ENCODE measurements at places on chromosomes 12 and 14.

- DNase-seq: no peak
Observed at GRCh38 chr12:109739747-109740693, 26.4 kb downstream of the FAM222A start.

DNA sequence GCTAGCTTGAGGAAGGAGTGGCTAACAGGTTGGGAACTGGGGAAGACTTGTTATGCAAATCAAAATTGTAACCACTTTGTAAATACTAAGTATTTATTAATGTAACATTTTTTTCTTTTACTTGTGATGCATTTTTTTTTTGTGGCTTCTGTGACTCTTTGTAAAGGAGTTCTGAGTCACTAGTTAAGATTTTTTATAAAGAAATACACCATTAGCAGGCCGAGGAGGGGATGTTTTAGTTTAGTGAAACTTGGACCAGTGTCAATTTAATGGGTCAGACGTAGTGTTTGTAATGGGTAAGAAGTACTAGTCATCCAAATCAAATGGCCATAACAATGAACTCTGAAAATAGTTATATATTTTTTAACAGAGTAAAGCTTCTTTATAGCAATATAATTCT, 43.1 kb downstream of the AKAP6 start:
- DNase-seq: no peak

DNA sequence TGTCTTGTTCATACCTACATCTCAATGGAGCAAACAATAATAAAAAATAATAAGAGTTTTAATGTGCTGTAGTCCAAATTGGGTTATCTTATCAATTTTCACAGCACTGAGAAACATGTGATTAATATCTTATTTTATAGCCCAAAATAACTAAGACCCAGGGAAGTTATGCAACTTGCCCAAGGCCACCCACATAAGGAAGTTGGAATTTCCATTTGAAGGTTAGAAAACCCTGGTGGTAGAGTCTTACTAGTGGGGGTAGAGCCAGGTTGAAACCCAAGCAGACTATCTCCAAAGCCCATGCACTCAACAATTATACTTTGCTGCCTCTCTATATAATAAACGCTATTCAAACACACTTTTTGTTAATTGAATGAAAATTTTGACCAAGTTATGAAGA, 270.0 kb upstream of the CAND1 start:
- no peak for DNase-seq

GRCh38 chr12:11987901-11988300, 82.8 kb upstream of the BCL2L14 start:
- no peak for DNase-seq

- no peak for DNase-seq
Observed at GRCh38 chr14:67562776-67563150, 29.7 kb downstream of the PLEKHH1 start.

DNA sequence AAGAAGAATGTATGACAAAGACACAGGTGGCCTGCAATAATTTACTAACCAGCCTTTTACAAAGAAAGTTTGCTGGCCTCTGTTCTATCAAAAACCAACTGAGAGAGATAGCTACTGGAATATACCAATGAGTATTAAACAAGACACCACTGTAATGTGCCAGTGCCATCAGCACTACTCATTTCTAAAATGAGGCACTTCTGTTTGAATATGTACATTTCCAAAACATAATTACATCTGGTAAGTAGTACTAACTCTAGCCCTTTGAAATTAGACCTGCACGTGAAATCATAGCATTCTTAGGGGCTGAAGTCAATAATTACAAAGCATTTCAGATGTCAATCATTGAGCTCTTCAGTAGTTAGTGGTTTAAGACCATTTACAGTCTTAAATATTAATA, 6.9 kb upstream of the SYCP3 start:
- no peak for DNase-seq

DNA sequence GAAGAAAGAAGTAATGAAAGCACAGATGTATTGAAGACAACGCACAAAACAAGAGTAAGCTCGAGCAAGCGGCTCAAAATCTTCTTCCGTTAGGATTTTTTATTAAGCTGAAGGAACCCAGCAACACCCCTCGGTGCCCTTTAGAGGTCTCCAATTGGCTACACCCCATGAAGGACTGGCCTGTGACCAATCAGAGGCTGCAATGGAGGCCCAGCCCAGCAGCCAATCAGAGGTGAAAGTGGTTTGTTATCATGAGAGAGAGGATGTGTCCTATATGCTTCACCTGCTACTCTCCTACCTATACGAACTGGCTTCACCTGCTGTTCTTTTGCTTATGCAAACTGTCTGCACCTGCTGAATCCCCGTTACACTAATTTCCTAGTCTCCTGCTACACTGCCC, 358.8 kb downstream of the C12orf50 start:
- DNase-seq: no peak

GRCh38 chr12:26011099-26011498, 52.6 kb downstream of the RASSF8 start:
- DNase-seq: no peak

DNA sequence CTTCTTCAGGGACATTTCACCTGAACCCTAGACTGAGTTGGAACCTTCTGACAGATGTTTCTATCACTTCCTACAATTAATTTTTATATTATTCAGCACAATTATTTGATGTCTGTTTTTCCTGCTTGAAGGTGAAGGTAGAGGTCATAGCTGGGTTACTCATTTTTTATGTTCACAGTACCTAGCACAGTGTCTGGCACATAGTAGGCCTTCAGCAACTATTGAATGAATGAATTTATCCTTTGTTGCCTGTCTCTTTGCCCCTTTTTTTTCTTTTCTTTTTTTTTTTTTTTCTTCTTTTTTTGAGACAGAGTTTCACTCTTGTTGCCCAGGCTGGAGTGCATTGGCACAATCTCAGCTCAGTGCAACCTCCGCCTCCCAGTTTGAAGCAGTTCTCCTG, 29.5 kb upstream of the FAM177A1 start:
- no peak for DNase-seq

DNA sequence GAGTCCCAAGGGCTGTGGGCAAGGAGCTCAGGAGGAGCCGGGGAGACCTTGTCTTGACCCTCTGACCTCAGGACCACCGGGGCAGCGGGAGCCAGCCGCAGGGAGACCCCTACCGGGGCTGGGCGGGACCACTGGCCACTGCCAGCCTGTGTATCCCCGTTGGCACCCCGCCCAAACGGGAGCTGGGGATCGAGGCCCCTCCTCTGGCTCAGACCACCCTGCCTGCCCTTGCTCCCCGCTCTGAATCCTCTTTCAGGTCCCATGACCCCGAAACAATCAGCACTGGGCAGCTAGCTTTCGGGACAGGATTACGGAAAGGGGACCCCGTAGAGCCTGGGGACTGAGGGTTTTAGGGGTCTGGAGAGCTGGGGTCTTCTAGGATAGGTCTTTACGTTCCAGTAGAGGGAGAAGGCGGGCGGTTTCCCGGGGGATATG, 1.3 kb downstream of the GLI1 start:
- no peak for DNase-seq

GRCh38 chr14:98957211-98958047, 314.6 kb downstream of the BCL11B start:
- DNase-seq: no peak

DNA sequence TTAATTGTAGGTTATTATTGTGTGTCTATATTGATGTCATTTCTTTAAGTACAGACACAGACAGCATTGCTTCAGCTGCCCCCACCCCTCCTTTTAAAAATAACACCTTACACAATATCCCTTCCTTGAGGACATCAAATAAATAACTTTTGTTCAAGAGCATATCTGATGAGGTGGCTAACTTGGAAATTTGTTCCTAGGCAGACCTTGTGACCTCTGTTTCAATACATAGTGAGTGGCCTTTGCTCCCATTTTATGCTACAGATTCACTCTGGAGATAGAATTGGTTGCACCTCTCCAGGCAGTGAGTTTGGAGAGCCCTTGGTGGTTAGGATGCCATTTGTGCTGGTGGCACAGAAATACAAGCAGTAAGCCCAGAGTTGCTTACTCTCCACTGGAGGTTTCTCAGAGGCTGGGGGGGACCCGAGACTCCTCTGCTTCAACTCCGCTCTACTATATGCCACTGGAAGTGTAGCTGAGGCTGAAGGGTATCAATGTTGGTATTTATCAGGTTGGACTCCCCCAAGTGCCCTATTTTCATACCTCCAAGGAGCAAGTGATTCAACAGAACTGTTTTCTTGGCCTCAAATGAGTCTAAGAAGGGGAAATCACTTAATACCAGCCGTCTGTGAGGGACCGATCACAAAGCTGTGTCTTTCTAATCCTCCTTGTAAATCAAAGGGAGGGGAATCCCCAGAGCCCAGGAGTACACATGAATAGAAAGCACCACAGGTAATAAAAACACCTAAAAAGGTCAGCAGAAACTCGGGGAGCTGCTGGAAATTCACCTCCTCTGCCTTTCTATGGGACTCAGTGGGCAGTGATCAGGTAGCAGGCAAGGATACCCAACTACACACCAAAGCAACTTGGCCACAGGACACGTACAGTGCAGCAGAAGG, 463.1 kb downstream of the RAD51B start:
- DNase-seq: no peak

GRCh38 chr12:45217846-45218245, 2.0 kb downstream of the ANO6 start:
- DNase-seq: no peak

DNA sequence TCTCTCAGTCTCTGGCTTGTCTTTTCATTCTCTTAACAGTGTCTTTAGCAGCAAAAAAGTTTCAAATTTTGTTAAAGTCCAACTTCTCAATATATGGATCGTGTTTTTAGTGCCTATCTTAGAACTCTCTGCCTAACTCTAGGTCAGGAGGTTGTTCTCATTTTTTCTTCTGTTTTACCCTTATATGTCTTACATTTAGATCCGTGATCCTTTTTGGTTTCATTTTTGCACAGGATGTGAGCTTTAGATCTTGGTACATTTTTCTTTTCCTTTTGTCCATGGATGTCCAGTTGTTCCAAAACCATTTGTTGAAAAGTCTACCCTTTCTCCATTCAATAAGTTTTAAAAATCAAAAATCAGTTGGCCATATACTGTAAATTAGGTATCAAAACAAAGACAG, 6.8 kb downstream of the VRK1 start:
- no peak for DNase-seq

GRCh38 chr14:33781236-33781635, 169.6 kb downstream of the EGLN3 start:
- DNase-seq: no peak

GRCh38 chr12:83865431-83865830, 1047.2 kb downstream of the SLC6A15 start:
- no peak for DNase-seq

- no peak for DNase-seq
Observed at GRCh38 chr12:3271639-3272038, 194.5 kb downstream of the TSPAN9 start.

GRCh38 chr12:40002178-40003169, 103.4 kb downstream of the SLC2A13 start:
- DNase-seq: no peak

- peak; percentile 33 for DNase-seq
Observed at GRCh38 chr12:47741340-47741703, 16.0 kb upstream of the ENDOU start.

DNA sequence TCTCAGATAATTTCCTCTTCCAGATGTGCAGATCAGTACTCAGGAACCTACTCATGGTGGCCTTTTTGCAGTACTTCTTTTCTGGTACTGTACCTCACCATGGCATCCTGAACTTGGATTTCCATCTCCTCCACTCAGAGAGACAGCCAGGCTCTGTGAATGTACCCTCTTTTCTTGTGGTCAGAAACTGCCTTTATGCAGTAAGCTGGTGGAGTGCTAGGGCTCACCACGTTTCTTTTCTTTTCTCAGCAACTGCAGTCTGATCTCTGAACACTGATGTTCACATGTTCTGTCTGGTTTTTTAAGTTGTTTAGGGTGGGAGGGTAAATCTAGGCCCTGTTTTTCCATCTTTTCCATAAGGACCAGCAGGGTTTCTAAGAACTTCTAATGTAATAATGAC, 99.8 kb upstream of the NRXN3 start:
- DNase-seq: no peak

GRCh38 chr14:83320837-83321236, 1787.2 kb upstream of the SEL1L start:
- DNase-seq: no peak

GRCh38 chr12:96194971-96195844, 1.0 kb downstream of the ELK3 start:
- DNase-seq: no peak

- no peak for DNase-seq
Observed at GRCh38 chr12:131409211-131409610, 301.7 kb upstream of the SFSWAP start.

GRCh38 chr12:4215229-4216186, 58.1 kb upstream of the CCND2 start:
- no peak for DNase-seq

DNA sequence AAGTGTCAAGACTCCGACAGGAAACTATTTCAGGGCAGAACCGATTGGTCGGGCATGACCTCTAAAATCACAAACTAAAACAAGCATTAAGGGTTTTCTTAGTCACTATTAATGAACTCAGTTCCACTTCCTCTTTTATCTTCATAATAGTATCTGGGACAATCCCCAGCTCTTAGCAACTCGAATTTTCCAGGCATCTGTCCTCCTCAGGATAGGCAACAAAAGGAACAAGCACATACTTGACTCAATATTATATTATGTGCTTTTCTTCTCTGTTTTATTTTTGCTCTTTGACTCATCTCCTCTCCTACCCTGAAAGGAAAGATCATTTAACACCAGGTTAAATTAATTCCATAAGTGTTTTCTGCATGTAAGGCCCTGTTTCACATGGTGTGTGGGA, 638.3 kb upstream of the TBX3 start:
- DNase-seq: no peak

DNA sequence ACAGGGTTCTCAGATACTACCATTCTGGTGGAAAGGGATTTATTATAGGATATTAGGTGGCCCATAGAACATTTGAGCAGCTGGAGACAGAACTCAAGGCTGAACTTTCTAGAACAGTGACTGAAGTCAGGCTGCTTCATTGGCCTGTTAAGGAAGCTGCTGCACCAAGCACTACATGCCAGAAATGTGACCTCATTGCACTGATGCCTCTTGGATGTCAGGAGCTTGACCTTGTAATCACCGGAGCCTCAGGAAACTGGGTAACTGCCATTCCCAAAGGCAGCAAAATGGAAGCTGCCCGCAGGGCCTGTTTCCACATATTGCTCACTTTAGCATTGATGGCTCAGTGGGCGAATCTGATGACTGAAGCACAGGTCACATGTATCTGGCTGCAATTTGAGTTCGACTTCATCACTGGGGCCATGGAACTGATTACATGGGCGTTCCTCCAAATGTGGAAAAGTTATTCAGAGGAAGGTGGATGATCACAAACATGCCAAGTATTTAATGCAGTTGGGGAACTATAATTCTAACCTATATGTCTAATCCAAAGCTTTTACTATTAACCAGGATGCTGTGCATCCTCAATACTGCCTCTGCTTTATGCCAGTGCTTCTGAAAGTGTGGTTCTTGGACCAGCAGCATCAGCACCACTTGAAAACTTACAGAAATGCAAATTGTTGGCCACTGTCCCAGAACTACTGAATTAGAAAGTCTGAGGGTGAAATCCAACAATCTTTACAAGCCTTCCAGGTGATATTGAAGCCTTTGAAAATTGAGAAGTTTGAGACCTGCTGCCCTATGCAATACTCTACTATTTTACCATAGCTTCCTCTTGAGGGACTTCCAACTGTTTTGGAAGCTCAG, 337.2 kb upstream of the NAV3 start:
- DNase-seq: no peak

Measured in stimulated activated CD8-positive, alpha-beta memory T cell treated with anti-CD3 and anti-CD28 coated beads, Interleukin-7, amount 100 ng/mL, for 24 hours (primary cell).